ENCODE measurements at places on chromosomes 2 and 18.

- no peak for DNase-seq
Measured at GRCh38 chr2:70569559-70569958, 15.9 kb upstream of the TGFA start.

DNA sequence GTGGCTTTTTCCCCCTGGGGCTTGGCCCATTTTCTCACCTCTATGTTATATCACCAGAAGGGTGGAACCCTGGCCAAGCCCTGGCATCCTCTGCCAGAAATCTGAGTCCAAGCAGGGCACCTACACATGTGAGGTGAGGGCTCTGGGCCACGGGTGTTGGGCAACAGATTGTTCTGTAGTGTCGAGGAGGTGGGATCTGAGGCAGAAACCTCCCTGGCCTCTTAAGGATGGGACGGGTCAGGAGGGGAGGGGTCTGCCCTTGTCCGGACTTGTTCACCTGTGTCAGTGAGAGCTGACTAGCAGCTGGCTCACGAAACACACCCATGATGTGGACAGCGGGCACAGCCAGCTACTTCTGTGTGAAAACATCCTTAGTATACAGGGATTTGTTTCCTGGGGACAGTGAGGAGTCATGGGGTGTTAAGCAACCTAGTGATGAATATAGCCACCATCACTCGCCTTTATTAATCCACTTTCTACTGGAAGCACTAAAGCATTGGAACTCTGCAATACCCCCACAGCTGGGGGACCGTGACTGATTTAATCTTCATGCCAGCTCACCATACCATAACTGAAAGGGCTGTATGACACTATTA lies 35.6 kb downstream of the EPAS1 start:
- no peak for DNase-seq

GRCh38 chr18:59748628-59749360 lies 51.6 kb upstream of the CCBE1 start:
- peak; percentile 87 for DNase-seq

- no peak for DNase-seq
Measured at GRCh38 chr2:52622266-52622665, 1145.3 kb upstream of the CHAC2 start.

DNA sequence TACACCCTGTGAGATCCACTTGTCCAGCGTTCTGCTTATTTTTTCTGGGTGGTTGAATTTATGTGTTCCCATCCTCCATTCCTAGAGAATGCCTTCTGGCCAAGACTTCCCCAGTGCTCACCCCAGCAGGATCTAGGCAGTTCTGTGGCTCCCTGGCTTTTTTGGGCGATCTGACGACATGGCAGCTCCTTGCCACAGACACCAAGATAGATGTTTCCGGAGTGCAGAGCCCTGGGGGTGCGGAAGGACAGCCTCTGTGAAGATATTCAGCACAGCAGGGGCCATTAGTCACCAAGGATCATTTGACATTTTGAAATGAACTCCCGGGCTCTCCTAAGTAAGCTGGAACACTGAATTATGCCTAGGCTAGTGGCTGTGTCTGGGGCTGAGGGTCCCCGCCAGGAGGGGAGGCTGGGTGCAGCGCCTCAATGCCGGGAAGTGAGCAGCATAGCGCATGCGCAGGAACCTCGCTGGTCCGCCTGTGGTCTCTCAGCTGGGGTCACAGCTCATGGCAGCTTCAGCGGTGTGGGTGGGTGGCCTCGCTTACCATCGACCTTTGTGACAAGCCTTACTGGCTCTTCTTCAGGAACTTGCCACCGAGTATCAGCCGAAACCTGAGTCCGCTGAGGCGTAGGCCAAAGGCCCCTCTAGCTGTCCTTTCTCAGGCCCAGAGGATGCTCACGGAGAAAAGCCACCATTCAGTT lies 60.3 kb downstream of the MEX3C start:
- no peak for DNase-seq

DNA sequence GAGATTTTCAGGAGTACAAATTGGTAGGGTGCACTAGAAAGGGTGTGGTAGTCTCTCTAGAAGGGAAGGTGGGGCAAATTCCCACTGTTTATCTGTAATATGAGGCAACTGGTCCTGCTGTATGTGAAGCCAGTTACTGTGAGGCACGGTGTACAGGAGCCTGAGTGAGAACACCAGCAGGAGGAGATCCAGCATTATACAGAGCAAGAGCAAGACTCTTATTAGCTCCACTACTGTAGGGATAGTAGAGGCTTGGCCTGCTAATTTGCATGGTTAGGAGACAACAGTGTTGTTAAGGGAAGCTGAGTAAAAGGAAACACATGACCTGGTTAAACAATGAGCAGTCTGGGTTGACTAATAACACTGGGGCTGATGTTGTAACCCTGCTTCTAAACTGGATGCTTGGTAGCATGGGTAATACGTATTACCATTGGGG lies 76.3 kb upstream of the WDSUB1 start:
- peak; percentile 34 for DNase-seq

DNA sequence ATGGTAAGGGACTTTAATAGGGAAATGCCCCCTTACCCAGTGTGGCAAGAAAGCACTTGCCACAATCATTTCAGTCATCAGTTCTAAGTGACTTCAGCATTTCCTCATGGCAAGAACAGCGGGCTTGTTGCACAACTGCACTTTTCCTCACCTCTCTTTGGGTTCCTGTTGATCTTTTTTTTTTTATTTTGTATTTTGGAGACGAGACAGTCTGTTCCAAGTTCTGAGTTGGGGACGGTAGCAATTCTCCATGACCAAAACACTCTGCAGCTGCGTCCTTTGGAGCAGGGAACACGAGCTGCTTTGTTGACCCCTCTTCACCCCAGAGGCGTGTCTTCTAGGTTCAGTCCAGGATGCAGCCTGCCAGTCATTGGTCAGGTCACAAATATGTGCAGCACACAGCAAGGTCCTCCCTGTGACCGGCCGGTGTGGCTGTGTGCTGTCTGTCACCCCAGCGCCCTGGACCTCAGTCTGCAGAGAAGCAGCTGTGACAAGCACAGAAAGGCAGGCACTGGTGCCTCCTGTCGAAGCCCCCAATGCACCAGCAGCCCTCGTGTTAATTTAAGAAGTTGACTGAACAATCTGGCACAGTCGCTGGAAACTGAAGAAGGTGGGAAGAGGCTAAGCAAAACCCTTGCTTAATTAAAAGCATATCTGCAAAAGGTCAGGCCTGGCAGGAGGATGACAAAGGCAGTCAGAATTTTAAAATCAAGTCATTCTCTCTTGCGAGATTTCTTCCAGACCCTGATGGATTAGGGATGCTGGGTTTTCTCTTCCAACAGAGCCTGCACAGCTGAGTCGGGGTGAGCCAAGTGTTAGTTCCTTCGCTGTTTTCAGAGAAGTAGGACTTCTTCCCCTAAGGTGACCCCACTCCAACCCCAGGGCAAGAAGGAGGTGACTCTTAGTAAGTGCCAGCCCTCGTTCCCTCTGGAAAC lies 96.7 kb upstream of the COPS8 start:
- no peak for DNase-seq

DNA sequence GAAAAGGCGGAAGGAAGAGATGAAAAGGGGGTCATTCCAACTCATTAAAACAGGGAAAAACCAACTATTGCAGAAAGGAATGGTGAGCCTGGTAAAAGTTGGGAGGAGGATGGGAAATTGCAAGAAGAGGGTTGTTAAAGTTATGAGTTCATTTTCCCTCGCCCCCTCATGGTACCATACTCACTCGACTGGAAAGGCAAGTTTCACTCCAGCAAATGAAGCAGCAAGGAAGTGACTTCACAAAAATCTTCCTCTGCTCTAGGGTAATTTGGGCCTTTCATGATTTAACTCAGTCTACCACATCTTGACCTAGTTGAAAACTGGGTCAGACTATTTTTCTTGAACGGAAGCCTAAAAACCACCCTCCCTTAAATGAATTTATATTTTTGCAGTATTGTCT lies 22.8 kb upstream of the DAW1 start:
- DNase-seq = no peak

- no peak for DNase-seq
Measured at GRCh38 chr18:3486512-3486911, 36.5 kb downstream of the TGIF1 start.

- no peak for DNase-seq
Measured at GRCh38 chr18:77455004-77455403, 205.4 kb downstream of the GALR1 start.

GRCh38 chr18:55543130-55543704 lies 44.8 kb downstream of the TCF4 start:
- DNase-seq = no peak

DNA sequence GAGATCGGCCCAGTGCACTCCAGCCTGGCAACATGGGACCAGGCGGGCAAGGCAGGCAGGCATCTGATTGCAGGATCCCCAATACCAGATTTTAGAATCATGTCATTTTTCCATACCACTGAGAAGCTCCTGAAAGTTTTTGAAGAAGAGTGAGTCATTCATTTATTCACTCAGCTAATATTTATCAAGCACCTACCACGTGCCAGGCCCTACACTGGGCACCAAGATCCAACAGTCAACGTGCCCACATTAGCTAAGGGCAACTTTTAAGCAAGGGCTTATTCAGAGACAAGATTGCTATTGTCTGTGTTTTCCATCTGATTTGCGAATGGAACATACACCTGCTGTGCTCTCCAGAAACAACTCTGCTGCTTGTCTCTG lies 126.8 kb upstream of the LGALSL start:
- no peak for DNase-seq

DNA sequence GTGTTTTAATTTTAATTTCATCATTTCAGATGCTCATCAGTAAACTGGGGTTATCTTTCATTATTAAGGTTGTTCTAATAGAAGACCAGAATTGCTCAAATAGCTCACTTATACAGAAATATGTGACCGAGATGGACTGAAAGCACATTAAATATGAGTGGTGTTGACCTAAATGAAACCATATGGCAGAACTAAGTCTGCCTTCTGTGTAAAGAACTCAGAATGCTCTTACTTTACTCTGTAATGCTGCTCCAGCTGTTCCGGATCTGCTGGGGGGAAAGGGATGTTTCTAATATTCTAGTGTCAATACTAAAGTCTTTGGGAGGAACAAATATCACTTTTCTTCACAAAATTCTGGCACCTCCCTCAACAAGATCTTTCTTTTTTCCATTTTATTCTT lies 131.0 kb downstream of the DPP4 start:
- no peak for DNase-seq

DNA sequence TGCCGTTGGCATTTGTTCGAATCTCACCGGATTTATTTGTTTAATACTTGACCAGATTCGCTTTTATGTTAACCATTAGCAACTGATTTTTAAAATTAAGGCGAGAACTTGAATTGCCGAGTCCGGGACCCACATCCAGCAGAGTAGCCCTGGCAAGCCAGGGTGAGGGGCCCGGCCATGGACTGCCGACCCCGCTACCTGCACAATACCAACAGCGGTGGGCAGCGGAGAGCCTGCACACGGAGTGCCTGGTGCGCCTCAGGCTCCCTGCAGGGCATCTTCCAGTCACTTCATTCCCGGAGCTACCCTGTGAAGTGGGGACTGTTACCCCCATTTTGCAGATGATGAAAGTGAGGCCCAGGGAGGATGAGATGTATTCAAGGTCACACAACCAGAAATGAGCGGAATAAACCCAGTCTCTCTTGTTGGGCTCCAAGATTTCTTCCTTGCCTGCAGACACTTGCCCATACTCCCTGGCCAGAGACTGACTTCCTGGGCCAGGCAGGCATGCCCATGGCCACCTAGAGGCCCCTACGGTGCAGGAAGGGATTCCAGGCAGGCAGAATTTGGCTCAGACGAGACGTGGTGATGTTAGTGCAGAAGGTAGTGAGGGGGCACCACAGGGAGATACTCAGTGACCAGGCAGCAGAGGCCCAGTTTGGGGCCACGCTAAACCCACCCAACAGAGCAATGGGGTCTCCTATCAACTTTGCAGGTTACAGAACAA lies 2.9 kb downstream of the FBLN7 start:
- no peak for DNase-seq

DNA sequence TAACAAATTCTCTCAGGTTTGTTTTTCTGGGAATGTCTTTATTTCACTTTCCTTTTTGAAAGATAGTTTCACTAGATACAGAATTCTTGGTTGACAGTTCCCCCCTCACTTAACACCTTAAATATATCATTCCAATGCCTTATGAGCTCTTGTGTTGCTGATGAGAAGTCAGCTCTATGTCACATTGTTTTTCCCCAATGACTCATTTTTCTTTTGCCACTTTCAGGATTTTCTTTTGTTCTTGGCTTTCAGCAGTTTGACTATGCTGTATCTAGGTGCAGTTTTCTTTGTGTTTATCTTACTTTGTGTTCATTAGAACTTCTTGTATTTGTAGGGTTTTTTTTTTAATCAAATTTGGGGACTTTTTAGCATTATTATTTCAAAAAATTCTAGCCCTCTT lies 5.6 kb upstream of the RALBP1 start:
- no peak for DNase-seq

DNA sequence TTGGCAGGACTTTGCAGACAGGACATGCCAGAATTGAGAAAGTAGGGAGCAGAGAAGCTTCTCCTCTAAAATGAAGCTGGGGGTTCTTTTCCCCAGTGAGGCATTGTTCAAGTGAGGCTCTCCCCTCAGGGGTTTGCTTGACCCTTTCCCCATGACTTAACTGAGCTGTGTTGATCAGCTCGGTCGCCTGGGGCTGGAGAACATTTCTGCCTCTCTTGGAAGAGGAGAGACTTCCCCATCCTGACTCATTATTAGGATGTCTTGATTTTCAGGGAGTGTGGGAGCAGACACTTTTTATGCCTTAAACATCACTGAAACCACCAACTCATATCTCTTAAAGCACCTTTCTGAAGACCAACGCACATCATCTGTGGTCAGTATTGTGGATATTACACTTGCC lies 27.9 kb upstream of the GLI2 start:
- DNase-seq = no peak

- no peak for DNase-seq
Measured at GRCh38 chr2:60963190-60963589, 54.3 kb upstream of the PEX13 start.

DNA sequence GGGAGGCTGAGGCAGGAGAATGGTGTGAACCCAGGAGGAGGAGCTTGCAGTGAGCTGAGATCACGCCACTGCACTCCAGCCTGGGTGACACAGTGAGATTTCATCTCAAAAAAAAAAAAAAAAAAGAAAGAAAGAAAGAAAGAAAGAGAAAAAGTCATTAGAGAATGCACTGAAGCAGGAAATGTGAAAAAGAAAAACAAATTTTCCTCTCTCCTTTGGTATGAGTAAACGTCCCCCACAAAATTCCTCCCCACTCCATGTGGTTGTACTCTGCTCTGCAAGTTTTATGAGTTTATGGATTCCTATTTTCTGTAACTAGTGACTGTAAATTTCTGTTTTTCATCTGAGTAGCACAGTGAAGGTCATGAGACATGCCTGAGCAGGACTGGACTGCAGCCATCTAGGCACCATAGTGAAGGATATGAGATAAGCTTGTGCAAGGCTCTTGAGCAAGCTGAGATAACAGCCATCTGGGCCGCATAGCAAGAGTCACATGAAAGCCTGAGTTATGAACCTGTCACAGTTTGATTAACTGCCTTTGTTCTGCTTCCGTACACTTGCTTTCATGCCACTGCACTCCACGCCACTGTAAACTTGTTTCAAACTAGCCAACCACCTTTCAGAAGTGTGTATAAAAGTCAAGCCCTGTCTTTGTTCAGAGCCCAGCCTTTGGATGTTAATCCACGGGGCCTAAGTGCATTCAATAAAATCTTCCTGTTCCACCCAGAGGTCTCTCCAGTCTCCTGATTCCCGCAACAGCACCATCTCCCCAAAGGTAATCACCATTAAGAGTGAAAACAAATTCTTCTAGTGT lies 50.2 kb downstream of the SKA1 start:
- DNase-seq = no peak

- DNase-seq = peak; percentile 16
Measured at GRCh38 chr2:141767051-141767450, 363.8 kb downstream of the LRP1B start.

Data from AG04449 (cell line).